Central memory CD8-positive, alpha-beta T cell (primary cell): ENCODE measurements at places on chromosomes 13 and 19.
A peak's percentile ranks its signal among the peaks of the same experiment; 100 is the strongest.

DNA sequence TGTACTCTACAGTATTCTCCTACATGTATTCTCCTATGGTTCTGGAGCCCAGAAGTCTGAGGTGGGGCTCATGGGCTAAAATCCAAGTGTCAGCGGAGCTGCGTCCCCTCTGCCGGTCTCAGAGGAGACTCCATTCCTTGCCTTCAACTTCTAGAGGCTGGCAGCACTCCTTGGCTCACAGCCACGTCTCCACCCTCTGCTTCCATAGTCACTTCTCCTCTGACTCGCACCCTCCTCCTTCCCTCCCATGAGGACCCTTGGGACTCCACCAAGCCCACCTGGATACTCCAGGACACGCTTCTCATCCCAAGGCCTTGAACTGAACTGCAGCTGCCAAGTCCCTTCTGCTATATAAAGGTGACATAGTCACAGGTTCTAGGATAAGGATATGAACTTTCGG is 27.8 kb downstream of the DHRS12 start:
- no peak for DNase-seq

DNA sequence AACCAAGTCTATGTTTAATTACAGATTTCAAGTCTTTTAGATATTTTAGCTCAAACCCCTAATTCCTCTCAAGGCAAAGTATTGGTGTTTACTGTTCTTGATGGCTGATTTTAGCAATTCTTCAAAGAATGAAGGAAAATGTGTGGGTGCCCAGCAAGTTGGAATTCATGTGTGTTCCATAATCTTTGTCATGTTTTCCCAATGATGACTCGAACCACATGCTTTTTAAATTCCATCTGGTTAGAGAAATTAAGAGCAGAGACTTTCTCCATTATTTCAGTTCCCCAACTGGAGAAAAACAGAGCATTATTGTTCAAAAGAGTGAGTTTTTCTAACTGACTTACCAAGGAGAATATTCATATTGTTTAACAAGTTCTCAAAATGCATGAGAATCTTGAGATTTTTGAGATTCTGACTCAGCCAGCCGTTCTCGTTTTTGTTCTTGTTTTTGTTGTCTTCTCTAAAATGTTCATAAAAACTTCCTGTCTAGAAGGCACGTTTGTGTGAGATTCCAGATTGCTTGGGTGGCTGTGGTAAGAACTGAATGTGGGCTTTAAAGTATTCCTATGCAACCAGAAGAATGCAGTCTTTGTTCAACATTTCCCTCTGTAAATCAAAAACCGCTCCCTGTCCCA is 404.7 kb downstream of the IRS2 start:
- no peak for DNase-seq

GRCh38 chr19:11339254-11340098 is at the start of gene RAB3D:
RAB3D (minus strand) TSS chr19:11339657; CDS start chr19:11337399, 2,258 bp downstream.
- peak; percentile 45 for DNase-seq

DNA sequence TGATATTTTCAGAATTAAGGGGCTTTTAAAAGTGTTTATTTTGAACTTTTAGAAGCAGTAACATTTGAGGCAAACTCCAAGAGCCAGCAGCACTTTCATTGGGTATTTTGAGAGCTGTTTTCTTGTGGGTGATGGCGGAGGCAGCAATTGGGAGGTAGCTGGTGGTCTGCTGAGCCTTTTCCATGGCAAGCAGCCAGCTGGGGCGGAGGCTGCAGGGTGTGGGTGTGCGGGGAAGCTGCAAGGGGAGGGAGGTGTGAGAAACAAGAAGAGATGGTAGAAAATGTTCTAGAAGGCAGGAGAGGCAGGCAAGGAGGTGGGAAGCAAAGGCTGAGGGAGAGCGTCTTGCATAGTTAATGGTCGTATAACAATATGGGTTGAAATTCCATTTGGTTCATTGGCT is 223.4 kb upstream of the HTR2A start:
- DNase-seq: no peak

- DNase-seq: no peak
These were observed 25.1 kb downstream of the CARD8 start for GRCh38 chr19:48230555-48231129.

DNA sequence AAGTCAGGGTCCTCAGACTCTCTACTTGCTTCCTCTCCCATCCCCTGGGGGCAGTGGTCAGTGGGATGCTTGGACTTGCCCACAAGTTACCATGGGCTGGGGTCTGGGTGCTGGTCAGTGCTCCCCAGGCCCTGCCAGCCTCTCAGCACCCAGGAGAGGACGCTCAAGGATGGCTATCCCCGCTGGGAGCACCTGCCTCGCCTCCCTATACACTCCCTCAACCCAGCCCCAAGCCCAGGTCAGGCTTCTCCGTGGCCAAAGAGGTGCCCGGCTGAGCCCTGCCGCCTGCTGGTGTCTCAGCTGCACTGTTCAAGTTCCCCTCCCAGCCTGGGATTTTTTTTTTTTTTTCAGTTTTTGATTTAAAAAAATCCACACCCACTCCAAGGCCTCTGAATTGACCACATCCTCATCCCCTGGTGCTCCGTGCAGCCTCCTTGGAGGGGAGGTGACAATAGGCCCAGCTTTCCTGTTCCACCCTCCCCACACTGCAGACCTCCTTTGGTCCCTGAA is 10.8 kb downstream of the F2RL3 start:
- no peak for DNase-seq

- DNase-seq: no peak
These were observed 14.2 kb downstream of the CRTC1 start for GRCh38 chr19:18697680-18698079.

- DNase-seq: no peak
These were observed 314.0 kb downstream of the NDFIP2 start for GRCh38 chr13:79794931-79795330.

- no peak for DNase-seq
These were observed 3.3 kb upstream of the PEX11G start for GRCh38 chr19:7492142-7492541.

GRCh38 chr19:19207637-19208572 is 3.9 kb upstream of the NCAN start:
- DNase-seq: no peak

DNA sequence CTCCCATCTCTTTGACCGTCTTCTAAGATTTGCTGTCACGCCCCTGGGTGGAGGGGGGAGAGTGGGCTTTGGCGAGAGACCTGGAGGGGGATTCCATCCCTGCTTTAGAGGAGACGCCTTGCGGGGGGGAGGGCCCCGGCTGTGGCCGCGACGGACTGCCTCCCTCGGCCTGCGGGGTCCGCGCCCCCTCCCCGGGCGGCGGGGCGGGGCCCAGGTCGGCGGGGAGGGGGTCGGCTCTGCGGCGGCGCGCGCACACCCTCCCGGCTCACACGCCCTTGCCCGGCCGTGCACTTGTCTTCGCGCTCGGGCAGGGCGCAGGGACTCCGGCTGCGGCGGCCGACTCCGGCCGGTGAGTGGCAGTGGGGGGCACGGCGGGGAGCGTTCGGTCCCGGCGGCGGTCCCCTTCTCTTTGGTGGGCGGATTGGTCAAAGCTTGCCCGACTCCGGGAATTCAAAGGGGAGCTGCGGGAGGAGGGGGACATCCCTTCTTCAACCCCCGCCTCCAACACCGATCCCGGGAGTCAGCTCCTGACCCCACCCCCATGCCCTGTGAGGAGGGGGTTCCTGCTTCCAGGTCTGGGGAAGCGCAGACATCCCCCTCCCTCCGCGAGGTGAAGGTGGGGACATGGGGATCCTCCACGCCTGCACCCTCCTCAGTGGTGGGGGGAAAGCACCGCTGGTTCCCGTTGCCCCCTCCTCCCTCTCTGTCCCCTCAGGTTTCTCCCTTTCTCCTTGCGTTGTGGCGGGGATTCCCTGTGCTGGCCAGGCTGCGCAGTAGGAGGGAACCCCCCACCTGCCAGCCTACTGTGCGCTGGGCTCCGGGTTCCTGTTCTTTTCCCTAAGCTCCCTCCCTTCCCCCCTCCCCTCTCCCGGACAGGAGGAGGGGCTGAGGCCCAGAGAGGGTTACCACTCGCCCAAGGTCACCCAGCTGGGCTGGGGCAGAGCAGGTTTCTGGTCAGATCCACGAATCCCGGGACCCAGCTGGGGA is 14.6 kb upstream of the KCNN1 start:
- no peak for DNase-seq

GRCh38 chr13:50420718-50421472 is 405.7 kb downstream of the KCNRG start:
- DNase-seq: no peak

- no peak for DNase-seq
These were observed 333.1 kb downstream of the GPC6 start for GRCh38 chr13:93559718-93560117.

DNA sequence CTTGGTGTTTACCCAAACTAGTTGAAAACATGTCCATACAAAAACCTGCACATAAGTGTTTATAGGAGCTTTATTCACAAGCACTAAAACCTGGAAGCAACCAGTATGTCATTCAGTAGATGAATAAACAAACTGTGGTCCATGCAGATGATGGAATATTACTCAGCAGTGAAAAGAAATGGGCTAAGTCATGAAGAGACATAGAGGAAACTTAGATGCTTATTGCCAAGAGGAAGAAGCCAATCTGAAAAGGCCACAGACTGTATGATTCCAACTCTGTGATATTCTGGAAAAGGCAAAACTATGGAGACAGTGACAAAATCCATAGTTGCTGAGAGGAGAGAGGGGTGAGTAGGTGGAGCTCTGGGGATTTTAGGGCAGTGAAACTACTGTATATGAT is 38.8 kb upstream of the MCF2L start:
- no peak for DNase-seq

GRCh38 chr13:44157606-44158005 is 216.0 kb upstream of the SERP2 start:
- DNase-seq: no peak

GRCh38 chr19:50549927-50550593 is 18.2 kb downstream of the LRRC4B start:
- no peak for DNase-seq

GRCh38 chr13:41054212-41054877 is 7.0 kb upstream of the WBP4 start:
- DNase-seq: peak; percentile 29

GRCh38 chr19:4399812-4400134 is 574 bp downstream of the SH3GL1 start:
- DNase-seq: no peak

DNA sequence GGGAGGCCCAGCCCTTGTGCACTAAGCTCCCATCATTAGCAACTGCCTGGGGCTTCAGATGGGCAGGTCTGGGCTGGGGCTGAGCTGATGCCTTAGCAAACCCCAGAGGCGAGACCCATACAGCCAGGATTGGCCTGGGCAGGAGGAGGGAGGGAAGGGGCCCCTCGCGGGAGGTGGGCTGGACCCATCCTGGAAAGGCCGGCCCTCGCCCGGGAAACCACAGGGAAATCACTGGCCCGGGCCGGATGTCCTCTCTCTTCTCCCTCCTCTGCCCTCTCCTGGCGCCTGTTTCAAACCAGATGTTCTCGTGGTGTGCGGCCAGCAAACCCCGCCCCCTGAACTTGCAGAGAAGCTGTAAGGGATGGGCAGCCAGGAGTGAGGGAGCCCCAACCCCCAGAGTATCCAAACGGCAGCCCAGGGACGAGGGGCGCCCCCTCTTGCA is 43.1 kb downstream of the TMEM255B start:
- no peak for DNase-seq

- no peak for DNase-seq
These were observed 23.5 kb downstream of the ATP4B start for GRCh38 chr13:113634279-113635047.

- DNase-seq: no peak
These were observed 194.1 kb downstream of the KLF12 start for GRCh38 chr13:73940098-73940497.

- no peak for DNase-seq
These were observed 37.7 kb downstream of the GPR42 start for GRCh38 chr19:35408284-35409171.

DNA sequence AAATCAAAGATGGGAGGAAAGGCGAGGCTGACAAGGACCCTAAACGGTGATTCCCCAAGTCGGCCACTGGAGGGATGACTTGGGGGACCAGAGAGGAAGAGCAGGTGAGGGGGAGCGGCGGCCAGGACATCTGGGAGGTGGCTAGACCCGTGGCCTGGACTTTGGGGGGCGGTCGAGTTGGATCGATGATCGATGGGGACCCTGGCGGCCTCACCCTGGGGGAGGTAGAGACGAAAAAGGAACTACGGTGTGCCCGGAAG is 7.7 kb upstream of the CIRBP start:
- no peak for DNase-seq

GRCh38 chr13:61247149-61247936 is 168.3 kb downstream of the PCDH20 start:
- no peak for DNase-seq
